Pulmonary artery endothelial cell (primary cell): ENCODE measurements at places on chromosomes 1 and 21. TPM values are rescaled to one million over a fixed set of nuclear protein-coding genes. Genes with fewer than 3 reads are reported as not detected.

GRCh38 chr21:28588997-28589396 is 403.7 kb downstream of the LTN1 start:
- no peak for DNase-seq

The FCMR gene
- total RNA-seq: not detected in 2 replicates

- DNase-seq: no peak
Observed at GRCh38 chr1:114034567-114035303, 55.5 kb downstream of the OLFML3 start.

The CLCN6 gene
- 8.1 and 12.4 TPM in 2 replicates for total RNA-seq

GRCh38 chr1:205355075-205355453 is 1.7 kb downstream of the KLHDC8A start:
- DNase-seq: no peak

The HTR6 gene
- not detected in 2 replicates for total RNA-seq

- peak; percentile 81 for DNase-seq
Observed at GRCh38 chr1:246947255-246947654, 15.5 kb upstream of the AHCTF1 start.

DNA sequence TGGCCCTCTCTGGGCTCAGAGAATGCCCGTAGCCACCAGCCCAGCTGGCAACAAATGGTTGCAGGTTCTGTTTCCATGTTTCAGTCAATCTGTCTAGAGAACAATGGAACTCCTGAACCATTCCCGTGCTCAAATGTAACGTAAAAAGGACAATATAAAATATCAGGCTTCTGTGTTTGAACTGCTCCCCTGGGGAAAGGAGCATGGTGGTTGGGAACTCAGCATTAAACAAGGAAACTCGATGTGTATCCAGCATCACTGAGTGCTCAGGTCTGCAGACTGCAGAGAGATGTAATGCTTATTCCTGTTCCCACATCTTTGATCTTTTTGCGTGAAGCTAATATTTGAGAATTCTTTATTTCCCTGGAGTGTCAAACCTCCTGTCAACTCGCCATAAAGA is 326.5 kb downstream of the KIF26B start:
- DNase-seq: no peak

GRCh38 chr1:3910049-3910731 is 10.1 kb upstream of the C1orf174 start:
- no peak for DNase-seq

DNA sequence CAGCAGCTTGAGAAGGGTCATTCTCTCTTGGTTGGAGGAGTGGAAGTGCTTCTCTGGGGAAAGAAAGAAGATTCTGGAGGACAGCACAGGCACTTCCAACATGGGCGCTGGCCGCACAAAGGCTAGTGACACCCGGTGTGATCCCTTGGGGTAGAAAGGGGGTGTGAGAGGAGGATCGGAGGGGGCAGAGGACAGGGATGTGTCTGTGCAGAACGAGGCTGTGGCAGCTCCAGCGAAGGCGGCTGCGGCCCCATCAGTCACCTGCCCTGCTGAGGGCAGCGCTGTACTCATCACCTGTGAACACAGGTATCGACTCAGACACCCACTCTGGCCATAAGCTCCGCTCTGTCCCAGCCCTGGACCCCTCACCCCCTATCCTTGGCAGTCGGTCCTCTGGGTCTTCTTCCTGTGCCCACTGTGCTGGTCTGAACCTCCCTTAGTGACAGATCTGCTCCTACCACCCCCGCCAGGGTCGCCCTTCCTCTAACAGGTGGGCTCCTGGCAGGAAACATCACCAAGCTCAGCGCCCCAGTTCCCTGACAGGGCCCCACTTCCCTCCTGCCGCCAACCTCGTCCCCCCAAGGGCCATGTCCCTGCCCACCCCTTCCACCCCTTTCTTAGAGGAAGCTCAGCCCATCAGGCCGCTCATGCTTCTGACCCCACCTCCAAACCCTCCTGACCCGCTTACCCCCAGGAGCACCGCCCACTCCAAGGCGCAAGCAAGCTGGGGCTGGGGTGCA is 20.1 kb downstream of the TP73 start:
- DNase-seq: no peak

DNA sequence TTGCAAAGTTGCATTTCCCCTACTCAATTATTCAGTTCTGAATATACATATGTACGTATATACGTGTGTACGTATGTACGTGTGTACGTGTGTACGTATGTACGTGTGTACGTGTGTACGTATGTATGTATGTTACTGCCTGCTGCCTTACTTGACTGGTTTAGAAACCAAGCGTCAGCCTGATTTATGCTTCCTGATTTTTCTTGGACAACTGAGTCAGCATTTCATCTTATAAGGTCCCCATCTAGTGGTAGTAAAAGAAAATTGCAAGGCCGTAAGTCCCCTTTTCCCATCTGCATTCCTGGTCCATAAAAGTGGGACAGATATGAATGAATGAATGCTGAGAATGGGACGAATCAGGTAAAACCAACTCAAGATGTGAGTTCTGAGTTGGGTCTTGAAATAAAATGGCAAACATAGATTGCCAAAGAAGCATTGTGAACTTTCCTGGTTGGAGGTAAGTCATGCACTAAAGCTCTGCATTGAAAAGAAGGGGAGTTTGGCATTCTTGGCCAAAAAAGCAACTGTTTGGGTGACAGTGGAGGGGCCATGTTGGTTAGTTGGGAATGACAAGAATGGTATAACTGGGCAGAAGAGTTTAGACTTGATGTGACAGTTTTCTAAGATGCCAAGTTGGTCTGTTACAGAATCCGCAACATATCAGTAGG is 76.4 kb upstream of the DNAH14 start:
- DNase-seq: peak; percentile 26

GRCh38 chr1:71135571-71135970 is 54.7 kb upstream of the ZRANB2 start:
- DNase-seq: no peak

GRCh38 chr1:25131794-25132193 is 100.5 kb downstream of the SYF2 start:
- no peak for DNase-seq

The CDC42SE1 gene
- 59.9 and 70.5 TPM in 2 replicates for total RNA-seq

GRCh38 chr1:231690059-231690458 is 63.5 kb downstream of the DISC1 start:
- no peak for DNase-seq

The SLFNL1 gene
- total RNA-seq: 0.20 and 0.28 TPM in 2 replicates

DNA sequence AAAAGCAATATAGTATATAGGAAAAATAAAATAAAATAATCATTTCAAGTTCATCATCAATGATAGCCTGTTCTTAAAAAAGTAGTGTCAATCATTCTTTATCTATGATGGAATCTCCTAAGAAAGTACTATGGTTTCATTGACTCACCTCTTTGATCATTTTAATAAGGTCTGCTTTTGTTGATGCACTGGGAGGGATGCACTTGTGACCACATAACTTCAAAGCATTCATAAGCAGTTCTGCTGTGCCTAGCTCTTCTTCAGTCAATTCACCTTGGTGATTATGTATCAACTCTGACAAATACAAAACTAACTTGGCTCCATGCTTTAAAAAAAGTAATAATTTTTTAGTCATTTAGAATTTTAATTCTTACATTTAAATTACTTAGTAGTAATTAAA is 84.8 kb upstream of the GNG4 start:
- no peak for DNase-seq

The SPOCD1 gene
- 32.6 and 74.8 TPM in 2 replicates for total RNA-seq

The CFAP107 gene
- not detected in 2 replicates for total RNA-seq

GRCh38 chr1:10474613-10475507 is at the start of gene PEX14:
PEX14 (plus strand) TSS chr1:10474950; CDS start chr1:10474967, 17 bp downstream.
- DNase-seq: peak; percentile 48

The VAV3 gene
- 1.1 TPM in 2 replicates for total RNA-seq
